Erythroblast (primary cell): ENCODE measurements at places on chromosomes 1 and 21.
A peak's percentile ranks its signal among the peaks of the same experiment; 100 is the strongest.

- DNase-seq, result peak; percentile 67
These were observed 15.5 kb downstream of the MEAF6 start for GRCh38 chr1:37498872-37499617.

DNA sequence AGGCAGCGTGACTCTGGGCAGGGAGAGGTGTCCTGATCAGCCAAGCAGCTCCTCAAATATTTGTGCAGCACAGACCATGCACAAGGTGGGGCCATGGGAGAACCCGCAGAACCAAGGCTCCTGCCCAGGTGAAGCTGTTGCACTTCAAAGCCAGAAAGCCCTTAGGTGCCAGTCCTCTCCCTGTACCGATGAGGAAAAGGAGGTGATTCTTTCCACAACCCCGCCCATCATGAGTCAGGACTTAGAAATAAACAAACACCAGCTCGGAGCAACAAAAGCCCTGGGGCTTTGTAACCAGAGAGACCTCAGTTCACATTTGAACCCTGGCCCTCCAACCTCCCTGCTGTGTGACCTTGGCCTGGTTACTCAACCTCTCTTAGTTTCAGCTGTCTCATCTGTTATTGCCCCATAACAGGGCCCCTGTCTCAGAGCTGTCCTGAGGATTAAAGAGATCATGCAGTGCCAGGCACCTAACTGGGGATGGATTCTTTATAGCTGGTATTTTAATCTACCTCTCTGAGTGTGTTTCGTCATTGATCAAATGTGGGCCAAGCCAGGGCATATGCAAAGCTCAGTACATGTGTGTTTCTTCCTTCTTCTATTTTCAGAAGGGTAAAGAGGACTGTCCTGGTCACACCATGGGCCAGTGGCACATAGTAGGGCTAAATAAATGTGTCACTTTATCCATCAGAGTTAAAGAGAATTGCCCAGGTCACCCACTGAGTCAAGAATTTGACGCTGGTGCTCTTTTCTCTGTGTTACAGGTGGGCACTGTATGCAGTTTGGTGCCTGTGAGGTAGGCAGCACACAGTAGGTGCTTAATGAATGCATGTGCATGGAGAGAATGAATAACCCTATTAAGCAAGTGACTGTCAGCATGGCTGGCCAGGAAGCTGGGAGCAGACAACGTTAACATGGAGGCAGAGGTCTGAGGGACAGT, 1.4 kb downstream of the LDLRAD1 start:
- DNase-seq, result no peak

DNA sequence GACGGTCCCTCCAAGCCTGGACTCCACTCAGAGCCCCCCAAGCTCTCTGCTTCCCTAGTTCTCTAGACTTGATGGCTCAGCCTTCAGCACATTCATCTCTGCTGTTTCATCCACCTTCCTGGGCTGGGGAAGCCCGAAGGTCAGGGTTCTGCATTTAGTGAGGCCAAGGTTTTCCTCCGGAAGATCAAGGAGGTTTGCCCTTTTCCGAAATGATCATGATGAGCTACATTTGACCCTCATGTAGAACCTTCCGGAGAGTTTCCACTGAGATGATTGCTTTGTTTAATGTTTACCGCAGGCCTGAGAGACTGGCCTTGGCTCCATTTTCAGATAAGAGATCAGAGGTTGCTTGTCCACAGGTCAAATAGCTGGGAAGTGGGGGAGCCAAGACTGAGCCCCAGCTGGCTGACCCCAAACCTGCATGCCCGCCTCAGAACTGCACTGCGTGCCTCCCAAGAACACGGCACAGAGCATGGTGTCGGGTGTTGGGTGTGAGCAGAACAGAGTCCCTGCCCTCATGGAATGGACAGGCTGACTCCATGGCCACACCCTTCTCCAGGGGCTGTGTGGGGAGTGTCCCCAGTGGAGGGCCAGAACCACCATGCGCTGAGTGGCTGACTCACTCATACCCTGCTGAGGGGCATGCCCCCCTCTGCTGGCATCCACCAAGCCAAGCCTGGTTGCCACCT, 200.8 kb upstream of the TMEM51 start:
- no peak for DNase-seq

- no peak for DNase-seq
These were observed 44.9 kb upstream of the EFHD2 start for GRCh38 chr1:15364740-15365139.

GRCh38 chr1:94912263-94913184, 14.4 kb downstream of the CNN3 start:
- DNase-seq, result no peak

DNA sequence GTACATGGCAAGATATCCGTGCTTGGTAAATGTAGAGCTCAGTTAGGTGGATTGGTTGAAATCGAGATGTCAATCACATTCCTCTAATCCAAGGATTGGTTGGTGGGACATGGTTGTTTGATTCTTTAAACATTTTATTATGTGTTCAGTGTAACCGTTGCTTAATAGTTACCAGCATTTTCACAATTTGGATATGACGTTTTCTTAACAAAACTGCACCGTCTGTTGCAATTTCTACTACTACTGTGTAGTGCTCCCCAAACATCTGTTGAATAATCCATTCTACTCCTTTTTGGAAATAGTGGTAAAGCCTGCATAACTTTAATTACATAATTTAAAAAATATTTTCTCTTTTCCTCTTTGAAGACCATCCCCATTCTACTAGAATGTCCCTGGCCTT, 16.3 kb downstream of the OR2B11 start:
- no peak for DNase-seq

DNA sequence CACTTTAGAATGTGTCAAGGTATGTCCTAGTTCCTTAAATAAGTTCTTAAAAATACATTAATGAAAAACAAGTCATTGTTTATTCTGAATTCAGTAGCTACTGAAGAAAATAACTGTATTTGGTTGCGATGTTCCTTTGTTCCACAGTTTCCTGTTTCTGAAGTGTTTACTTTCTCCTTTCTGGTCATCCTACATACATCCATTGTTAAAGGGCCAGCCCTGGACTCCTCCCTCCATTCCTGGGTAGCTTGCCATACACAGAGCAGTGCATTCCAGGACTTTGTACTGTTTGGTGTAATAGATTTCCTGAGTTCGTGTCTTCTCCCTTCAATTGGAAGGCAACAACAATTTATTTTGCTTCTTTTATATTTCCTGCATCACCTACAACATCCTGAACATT, 845.4 kb upstream of the CXADR start:
- DNase-seq, result no peak
